ENCODE measurements at places on chromosomes 13 and 19.

- DNase-seq: no peak
These were observed 320.6 kb downstream of the ITGBL1 start for GRCh38 chr13:101773062-101773461.

DNA sequence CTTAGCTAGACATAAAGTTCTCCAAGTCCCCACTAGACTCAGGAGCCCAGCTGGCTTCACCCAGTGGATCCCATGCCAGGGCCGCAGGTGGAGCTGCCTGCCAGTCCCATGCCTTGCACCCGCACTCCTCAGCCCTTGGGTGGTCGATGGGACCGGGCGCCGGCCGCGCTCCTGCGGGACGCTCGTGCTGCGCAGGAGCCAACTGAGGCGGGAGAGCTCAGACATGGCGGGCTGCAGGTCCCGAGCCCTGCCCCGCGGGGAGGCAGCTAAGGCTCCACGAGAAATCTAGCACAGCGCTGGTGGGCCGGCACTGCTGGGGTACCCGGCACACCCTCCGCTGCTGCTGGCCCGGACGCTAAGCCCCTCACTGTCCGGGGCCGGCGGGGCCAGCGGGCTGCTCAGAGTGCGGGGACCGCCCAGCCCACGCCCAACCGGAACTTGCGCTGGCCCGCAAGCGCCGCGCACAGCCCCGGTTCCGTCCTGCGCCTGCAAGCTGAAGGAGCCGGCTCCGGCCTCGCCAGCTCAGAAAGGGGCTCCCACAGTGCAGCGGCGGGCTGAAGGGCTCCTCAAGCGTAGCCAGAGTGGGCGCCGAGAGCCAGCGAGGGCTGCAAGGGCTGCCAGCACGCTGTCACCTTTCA is 5.8 kb downstream of the PARP4 start:
- no peak for DNase-seq

- no peak for DNase-seq
These were observed 1558.2 kb upstream of the PCDH20 start for GRCh38 chr13:62973804-62974203.

DNA sequence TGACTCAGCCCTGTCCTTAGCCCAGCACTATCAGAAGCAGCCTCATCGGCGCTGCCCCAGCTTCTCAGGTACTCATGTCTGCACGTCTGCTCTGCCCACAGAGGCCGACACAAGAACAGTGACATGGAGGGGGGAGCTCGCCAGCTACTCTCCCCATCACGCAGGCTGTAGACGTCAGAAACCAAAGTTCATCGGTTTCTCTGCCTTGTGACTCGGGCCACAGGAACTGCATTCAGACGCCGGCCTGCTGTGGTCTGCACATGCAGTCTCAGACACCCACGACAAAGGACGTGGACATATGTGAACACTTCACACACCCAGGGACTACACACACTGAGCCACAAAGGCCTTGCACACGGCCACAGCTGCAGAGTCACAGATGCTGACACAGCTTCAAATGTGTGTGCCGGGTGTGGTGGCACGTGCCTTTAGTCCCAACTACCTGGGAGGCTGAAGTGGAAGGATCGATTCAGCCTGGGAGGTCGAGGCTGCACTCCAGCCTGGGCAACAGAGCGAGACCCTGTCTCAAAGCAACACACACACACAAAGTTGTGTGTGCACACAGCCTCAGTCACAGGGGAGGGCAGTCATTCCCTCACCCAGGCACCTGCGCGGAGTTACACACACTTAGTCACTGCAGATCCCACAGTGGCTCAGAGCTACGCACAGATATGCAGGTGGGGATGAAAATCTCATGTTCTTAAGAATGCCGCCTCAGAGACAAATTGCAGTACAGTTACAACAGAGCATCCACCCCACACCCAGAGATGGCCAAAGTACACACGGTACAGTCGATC is 4.9 kb upstream of the ZFP36 start:
- DNase-seq: no peak

DNA sequence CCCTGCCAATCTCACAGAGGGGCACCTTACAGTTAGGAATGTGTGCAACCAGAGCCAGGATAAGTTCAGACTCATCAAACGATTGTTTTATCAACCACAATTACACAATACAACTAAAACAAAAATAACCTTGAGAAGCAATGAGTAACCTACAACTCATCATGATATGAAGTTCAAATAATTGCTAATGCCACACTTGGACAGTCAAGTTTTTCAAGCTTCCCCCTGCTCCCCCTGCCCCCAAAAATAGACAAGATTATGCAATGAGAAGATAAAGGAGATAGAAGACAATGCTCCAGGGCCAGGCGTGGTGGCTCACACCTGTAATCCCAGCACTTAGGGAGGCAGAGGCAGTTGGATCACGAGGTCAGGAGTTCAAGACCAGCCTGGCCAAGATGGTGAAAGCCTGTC is 13.6 kb upstream of the KPNA3 start:
- DNase-seq: no peak

DNA sequence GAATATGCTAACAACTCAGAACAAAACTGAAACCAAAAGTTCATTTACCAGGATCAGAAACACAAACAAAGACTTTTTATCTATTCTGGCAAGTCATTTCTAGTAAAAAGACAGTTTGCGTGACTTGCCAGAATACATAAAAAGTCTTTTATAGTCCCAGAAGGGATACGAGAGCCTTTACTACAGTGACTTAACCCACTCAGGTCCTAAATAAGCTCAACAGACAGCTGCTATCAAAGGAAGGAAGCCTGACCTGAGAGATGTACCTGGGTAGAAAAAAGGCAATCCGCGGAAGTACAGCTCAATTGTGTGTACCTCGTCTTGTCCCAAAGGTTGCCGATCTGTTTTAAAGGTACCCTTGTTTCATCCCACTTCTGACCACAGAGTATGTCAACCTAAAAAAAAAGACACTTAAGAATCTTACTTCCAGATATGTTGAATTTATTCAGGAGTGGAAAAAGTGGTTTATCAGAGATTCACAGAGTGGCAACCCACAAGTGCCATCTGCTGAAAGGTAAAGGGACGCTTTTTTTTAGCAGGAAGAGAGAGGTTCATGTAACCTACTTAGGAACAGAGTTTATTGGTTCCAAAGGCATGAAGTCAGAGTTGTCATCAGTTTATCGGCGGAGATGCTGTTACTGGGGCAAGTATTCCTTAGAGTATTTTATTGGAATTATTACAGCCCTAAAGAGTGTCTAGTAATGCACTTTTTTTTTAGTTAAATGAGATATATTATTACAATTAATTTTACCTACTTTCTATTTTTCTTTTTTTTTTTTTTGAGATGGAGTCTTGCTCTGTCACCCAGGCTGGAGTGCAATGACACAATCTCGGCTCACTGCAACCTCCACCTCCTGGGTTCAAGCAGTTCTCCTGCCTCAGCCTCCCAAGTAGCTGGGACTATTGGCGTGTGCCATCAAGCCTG is 69.7 kb upstream of the C1QTNF9B start:
- no peak for DNase-seq

DNA sequence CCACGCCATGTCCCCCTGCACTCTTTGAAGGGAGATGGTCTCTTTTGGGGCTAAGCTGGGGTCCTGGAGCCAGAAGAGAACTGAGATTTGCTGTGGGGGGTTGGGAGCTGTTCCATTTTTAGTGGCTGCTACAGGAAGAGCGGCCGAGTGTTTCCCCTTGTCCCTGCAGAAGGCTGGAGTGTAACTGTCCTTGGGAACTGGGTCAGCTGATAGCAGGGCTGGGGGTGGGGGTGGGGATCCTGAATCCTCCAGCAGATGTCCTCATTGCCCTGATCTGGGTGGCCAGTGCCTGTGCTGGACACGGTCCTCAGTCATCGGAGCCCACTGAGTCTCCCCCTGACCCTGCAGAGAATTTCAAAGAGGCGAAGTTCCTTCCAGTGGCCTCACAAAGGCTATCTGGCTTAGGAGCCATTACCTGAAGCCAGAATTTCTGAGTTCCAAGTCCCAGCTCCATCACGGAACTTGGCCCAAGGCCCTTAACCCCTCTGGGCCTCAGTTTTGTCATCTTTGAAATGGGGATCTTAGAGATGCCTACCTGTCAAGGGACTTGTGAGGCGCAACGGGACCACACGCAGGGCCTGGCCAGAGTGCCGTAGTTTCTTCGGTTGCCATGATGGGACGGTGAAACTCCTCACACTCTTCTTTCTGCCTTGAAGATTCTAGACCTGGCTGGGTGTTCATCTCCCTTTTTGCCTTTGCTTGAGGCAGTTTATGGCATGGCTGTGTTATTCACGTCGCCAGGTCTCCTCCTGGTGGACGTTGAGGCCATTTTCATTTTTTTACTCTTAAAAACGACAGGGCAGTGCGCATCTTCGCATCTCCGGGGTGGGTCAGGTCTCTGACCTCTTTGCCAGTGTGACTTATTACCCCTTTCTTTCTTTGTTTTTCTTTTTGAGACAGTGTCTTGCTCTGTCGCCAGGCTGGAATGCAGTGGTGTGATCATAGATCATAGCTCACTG is 51.9 kb downstream of the DNM2 start:
- no peak for DNase-seq

DNA sequence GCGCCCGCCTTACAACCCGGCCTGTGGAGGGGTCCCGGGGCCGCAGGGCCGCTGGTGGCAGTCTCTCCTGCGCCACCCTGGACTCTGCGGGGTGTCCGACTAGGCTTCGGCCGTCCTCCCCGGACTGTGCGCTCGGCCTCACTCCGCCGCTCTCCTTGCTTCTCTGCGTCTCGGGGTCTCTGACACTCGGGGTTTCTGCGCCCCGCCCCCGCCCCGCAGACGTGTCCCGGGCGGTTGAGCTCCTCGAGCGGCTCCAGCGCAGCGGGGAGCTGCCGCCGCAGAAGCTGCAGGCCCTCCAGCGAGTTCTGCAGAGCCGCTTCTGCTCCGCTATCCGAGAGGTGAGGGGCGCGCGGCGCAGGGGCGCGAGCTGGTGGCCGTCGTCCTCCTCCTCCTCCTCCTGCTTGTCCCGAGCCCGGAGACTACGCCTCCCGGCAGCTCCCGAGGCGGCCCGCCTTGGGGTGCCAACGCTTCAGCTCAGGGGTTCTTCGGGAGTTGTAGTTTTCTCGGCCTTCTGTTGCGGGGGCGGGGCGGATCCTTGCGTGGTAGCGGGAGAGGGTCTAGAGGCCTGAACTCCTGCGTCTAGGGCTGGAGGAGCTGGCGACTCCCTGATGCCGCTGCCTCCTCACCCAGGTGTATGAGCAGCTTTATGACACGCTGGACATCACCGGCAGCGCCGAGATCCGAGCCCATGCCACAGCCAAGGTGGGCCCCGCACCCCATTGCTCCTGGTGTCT is 627 bp downstream of the LIN7B start:
- DNase-seq: peak; percentile 10

- DNase-seq: no peak
These were observed 17.9 kb downstream of the ZSWIM4 start for GRCh38 chr19:13813147-13813546.

DNA sequence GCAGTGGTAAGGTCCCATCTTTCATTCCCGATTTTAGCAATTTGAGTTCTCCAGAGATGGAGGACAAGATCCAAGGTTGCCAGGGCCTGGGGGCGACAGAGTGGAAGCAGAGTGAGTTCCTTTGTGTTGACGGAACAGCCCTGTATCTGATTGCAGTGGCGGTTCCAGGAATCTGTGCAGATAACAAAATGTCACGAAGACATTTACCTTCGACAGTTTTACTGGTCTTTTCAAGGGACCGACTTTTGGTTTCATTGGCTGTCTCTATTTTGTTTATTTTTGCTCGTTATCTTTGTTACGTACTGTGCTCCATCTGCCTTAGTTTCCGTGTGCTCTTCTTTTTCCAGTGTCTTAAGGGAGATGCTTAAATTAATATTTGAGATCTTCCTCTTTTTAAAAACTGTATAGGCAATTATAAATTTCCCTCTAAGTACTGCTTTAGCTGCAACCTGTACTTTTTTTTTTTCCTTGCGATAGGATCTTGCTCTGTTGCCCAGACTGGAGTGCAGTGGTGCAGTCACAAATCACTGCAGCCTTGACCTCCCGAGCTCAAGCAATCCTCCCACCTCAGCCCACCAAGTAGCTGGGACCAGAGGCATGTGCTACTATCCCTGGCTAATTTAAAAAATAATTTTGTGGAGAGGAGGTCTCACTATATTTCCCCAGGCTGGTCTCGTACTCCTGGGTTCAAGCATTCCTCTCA is 23.2 kb downstream of the KDM4B start:
- DNase-seq: no peak

DNA sequence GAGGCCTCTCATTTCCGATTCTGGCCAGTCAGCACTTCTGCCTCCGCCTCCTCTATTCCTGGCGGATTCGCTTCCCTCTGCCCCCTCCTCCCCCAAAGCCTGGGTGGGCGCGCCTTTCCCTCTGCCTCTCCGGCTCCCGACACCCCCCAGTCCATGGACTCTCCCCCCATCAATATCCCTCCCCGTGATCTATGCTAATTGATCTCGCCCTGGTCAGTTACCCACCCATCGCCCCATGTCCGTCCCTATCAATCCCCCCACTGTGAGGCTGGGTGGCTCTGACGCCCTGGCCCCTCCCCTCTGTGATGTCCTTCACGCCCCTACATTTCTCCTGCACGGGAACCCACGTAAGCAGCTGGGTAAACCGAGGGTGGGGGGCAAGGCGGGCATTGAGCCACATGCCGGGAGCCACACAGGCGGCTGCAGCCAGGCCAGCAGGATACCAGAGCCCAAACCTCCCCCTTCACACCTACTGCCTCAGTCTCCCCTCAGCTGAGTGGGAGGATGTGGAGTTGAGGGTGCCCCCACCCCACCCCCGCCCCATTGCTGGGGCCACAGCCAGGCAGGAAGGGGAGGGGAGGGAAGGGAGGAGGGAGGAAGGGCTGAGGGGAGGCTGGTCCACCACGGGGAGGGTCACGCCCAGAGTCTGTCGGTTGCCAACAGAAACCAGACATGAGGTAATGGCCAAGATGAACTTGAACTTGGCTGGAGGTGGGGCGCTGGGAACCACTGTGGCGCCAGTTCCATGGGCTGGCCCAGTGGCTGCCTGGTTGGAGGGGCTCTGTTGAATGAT is 21.0 kb downstream of the SMIM24 start:
- no peak for DNase-seq

DNA sequence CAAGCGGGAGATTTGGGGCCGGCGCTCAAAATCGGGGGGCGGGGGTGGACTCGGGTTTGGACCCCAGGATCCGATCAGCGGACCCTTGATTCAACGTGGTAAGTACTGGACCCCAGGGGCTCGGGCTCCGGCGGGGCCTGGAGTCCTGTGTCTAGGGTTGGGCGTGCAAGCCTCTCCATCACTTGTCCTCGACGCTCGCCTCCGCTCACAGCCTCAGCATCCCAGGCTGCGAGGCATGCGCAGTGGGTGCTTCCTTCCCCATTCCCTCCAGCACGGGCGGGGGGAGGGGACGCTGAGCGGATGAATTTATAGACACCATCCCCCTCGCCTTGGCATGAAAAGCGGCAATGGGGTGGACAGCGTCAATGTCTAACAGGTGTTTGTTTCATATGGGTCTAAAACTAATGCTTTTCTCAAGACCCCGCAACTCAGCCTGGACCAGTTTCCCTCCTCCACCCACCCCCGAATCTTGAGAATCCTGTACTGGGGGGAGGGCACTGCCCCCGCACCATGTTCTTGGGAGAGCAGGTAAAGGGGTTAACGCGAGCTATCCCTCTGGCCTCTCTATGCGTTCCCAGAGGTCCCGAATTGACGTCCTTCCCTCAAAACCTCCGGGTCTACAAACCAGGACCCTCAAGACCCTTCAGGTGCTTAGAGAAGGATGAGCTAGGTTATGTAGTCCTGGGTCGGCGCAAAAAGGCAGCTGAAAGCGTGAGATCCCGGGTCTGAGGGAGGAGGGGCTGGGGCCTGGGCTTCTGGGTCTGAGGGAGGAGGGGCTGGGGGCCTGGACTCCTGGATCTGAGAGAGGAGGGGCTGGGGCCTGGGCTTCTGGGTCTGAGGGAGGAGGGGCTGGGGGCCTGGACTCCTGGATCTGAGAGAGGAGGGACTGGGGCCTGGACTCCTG is 579 bp downstream of the CPT1C start:
- no peak for DNase-seq

- DNase-seq: no peak
These were observed 8.1 kb downstream of the ALOX5AP start for GRCh38 chr13:30743319-30744055.

GRCh38 chr13:113912596-113912995 is 48.7 kb upstream of the GAS6 start:
- no peak for DNase-seq
